Ovary (tissue), 10 donors: ENCODE measurements at places on chromosomes 3 and 15. TPM values are rescaled to one million over a fixed set of nuclear protein-coding genes. Genes with fewer than 3 reads are reported as not detected.

- H3K27me3 ChIP-seq, result no peaks in the 10 kb centered on the region
- DNase-seq, result no peak
- no peak overlapping the region for H3K4me3 ChIP-seq
- no peaks in the 10 kb centered on the region for H3K36me3 ChIP-seq
- no peaks in the 10 kb centered on the region for H3K4me1 ChIP-seq
Measured at GRCh38 chr15:66409565-66410108, 22.9 kb downstream of the MAP2K1 start.

Gene SLCO3A1
- total RNA-seq, result 20.0 TPM

GRCh38 chr3:43028001-43028400 is 48.9 kb downstream of the GASK1A start:
- no peaks in the 10 kb centered on the region for H3K27me3 ChIP-seq
- no peak overlapping the region for H3K27ac ChIP-seq
- no peaks in the 10 kb centered on the region for H3K36me3 ChIP-seq
- no peak overlapping the region for H3K4me3 ChIP-seq
- H3K4me1 ChIP-seq, result peaks cover 5% of the 10 kb centered on the region
- no peak for DNase-seq

Gene PIK3CB
- 15.5 TPM for total RNA-seq

Gene CCR8
- not detected for total RNA-seq

DNA sequence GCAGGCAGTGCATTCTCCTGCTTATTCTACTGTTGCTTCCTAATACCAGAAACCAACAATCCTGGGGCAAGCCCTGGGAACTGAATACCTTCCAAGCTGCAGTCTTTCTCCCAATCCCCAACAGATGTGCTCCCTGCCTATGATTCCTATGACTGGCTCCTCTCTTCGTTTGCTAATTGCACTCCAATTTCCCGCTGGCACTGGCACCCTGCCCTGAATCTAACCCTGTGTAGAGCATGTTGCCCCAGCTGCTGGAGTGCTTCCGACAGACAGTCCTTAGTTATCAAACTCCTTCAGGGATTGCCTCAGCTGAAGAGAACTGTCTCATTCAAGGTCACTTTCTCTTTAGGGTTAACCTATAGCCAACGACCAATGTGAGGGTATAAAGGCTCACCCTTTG is 214.1 kb downstream of the NECTIN3 start:
- H3K36me3 ChIP-seq, result no peaks in the 10 kb centered on the region
- H3K4me3 ChIP-seq, result no peak overlapping the region
- no peak for DNase-seq
- H3K27me3 ChIP-seq, result no peaks in the 10 kb centered on the region
- H3K27ac ChIP-seq, result no peak overlapping the region
- H3K4me1 ChIP-seq, result no peaks in the 10 kb centered on the region
